ENCODE measurements at places on chromosomes 13 and 19.

DNA sequence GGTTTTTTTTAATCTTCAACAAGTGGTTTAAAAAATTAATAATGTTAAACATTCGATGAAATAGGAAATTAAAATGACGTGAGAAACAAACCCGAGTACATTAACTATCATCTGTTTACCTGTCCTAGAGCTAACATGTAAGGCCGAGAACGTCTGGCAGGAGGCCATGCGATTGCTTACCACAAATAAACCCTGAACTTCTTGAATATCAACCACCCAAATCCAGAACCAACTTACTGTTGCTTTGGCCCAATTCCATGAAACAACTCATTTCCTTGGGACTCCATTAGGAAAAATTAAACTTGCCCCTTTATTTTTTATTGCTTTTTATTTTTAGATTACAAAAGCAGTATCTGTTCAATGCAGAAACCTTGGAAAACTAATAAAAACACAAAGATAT, 228.9 kb upstream of the IRS2 start:
- no peak for DNase-seq

GRCh38 chr13:39401046-39401705, 201.8 kb downstream of the LHFPL6 start:
- DNase-seq, result no peak

GRCh38 chr19:55802281-55802680, 29.5 kb downstream of the NLRP11 start:
- no peak for DNase-seq

DNA sequence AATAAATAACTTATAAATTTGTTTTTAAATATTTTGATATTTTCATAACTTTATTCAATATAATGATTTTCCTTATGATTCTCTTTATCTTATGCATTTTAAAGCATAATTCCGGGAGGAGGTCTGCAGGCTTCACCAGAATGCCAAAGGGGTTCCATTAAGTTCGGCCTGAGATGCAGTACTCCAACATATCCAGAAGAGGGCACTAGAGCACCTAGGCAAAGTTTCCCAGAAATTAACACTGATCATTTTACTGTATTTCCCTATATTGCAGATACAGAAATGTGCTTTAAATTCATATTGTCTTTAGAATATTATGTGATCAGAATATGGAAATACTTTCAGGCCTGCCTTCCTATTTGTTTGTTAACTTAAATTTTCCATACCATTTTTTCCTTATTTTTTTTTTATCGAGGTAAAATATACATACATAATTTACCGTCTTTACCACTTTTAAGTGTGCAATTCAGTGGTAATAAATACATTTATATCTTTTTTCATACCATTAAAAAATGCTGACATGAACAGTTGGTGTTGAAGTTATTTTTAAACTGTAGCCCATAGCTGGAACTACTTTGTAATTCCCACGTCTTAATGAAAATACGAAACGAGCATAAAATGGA, 58.9 kb upstream of the TM9SF2 start:
- peak; percentile 46 for DNase-seq

GRCh38 chr13:20610006-20610405, 43.0 kb downstream of the IFT88 start:
- DNase-seq, result no peak

DNA sequence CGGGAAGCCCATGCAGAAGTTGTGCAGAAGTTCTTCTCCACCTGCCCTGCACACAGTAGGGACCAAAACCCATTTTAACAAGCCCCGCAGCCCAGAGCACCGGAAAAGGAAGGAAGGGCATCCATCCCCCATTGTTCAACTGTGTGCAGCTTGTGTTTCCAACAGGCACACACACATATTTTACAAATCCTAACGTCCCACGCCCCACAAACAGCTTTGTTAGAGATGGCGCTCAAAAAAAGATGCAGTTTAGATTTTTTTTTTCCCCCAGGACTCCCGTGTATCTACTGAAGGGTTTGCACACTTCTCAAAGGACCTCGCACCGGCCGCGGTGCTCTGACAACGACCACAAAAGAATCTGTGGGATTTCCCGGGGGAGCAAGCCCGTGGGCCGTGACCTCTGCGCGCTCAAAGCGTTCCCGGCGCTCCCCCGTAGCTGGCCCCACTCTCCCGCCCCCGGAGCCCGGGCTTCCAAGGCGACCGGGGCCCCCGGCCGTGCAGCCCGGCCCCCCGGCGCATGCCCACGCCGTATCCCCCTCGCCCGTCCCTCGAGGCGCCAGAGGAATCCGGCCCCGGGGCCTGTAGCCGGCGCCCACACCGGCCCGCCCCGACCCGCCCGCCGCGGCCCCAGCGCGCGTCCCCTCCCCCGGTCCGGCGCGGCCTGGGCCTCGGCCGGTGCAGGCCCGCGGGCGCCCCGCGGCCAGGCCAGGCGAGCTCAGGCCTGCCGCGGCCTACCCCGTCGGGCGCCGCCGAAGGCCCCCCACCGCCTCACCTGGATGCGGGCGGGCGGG, 523 bp downstream of the ELAVL1 start:
- peak; percentile 8 for DNase-seq

DNA sequence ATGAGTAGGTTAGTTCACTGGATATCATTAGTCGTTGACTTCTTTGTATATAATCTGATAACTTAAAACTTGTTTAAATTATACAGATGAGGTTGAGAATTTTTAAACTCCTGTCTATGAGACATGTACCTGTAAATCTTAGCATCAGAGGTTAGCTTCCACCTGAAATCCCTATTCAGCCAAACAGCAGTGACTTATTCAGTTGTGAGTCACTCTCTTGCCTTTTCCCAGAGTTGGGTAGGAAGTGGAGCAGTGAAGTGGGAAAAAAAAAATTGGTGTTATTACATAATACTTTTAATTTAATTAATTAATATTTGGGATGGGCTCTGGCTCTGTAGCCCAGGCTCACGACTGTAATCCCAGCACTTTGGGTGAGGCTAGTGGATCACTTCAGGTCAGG, 32.9 kb downstream of the ZNF701 start:
- no peak for DNase-seq

GRCh38 chr13:31818236-31818635, 78.9 kb downstream of the RXFP2 start:
- DNase-seq, result no peak

DNA sequence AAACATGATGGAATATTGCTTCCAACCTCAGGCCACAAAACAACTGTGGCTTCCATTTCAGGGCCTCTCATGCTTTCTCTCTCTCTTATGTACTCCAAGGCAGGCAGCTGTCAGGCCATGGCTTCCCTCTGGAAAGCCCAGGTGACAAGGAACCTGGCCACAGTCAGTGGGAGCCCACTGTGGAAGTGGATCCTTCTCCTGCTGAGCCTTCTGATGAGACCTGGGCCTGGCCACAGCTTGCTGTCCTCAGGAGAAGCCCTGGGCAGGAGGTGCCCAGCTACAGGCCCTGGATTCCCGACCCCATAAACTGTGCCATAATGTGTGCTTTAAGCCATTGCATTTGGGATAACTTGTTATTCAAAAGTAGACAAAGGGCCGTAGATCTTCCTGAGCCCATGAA, 71.2 kb downstream of the SPACA7 start:
- no peak for DNase-seq

DNA sequence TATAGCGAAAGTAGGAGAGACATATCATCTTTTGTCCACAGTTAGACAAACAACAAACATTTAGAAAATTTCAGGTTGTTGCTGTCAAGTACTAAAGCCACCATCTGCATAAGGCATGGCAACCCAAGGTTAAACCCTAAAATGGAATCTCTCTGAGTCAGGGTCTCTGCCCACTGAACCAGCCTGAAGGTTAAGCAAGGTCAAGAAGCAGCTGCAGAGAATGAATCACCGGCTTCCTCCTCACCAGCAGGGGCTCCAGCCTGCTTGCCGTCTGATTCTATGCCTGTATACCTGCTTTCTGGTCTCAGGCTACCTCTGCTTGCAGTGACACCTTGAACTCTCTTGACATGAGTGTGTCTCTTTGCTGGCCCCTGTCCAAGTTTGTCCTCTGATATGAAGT, 726.2 kb upstream of the SGCG start:
- DNase-seq, result no peak

- DNase-seq, result no peak
Observed at GRCh38 chr13:110334256-110334655, 27.2 kb downstream of the COL4A2 start.

- DNase-seq, result no peak
Observed at GRCh38 chr13:108933061-108933460, 303.6 kb downstream of the MYO16 start.
